Stimulated activated CD8-positive, alpha-beta memory T cell treated with anti-CD3 and anti-CD28 coated beads, Interleukin-4, amount 100 ng/mL, for 1 hour (primary cell): ENCODE measurements at places on chromosomes 16 and 17.

GRCh38 chr16:54199487-54200160 lies 87.0 kb downstream of the IRX3 start:
- no peak for DNase-seq

DNA sequence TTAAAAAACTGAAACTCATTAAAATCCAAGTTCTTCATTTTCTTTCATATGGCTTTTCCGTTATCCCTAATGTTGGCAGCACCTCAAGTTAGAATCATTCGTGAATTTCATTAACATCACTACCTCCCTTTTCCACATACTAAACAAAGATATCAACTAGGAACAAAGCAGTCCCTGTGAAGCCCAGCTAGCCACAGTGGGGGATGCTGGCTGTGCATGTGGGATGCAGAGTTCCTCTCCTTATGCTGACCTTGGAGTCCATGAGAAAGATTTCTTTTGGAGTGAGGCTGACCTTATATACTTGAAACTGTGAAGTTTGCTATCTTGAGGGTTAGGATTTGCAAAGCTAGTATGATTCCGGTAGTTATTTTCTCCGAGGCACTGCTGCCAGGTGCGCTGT lies 117.6 kb downstream of the TANGO6 start:
- no peak for DNase-seq

DNA sequence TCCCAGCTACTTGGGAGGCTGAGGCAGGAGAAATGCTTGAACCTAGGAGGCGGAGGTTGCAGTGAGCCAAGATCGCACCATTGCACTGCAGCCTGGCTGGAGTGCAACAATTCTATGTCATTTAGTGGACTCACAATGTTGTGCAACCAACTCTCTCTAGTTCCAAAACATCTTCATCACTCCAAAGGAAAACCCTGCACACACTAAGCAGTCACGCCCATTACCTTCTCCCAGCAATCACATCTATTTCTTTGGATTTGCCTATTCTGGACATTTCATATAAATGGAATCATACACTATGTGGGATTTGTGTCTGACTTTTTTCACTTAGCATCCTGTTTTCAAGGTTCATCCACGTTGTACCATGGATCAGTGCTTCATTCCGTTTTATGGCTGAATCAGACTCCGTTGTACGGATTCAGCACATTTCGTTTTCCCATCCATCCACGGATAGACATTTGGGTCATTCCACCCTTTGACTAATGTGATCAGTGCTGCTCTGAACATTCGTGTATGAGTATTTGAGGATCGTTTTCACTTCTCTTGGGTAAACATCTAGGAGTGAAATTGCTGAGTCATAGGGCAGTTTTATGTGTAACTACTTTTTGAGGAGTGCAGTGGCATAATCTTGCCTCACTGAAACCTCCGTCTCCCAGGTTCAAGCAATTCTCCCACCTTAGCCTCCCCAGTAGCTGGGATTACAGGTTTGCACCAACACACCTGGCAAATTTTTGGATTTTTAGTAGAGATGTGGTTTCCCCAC lies 45.4 kb upstream of the EMP2 start:
- DNase-seq = no peak

DNA sequence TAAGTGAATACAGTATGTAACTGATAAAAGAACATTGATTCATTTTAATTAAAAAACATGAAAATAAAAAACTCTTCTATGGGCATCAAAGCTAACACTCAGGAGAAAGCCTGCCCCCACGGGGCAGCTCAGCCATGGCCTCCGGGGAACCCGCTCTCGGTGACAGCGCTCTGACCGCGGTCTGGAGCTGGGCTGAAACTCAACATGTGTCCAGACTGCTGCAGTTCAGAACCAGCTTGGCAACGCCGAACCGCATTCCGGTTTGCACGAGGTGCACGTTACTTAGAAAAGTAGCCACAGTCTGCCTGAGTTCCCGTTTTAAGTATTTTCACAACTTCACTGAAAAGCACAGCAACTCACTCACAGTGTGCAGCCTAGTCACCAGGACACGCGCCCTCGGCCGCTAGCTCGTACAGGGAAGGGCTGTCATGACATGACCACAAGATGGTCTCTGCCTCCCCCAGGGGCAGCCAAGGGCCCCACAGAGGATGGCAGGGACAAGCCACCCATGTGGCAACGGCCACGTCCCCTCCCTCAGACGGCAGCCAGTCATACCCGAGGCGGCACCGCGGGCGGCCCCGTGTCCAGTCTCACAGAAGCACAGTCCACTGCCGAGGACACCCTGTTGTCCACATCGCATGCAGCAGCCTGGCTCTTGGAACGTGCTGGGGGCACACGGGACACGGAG lies 77.1 kb upstream of the METRNL start:
- no peak for DNase-seq

DNA sequence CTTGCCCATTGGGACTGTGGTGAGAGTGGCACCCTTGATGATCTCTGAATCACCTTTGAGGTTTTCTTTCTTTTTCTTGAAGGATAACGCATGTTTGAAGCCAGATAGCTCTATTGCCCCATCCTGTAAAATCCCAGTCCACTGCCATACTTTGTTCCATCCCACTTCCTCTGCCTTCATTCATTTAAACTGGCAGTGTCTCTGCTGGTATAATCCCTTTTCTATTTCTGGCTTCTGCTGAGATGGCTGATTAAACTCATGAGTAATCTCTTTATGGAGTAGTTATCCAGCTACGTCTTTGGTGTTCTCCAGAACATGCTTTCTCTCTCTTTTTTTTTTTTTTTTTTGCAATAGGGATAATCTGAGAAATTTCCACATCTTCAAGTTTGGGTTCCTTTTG lies 656.5 kb upstream of the SALL1 start:
- DNase-seq = no peak

GRCh38 chr17:47301831-47302230 lies 21.9 kb upstream of the EFCAB13 start:
- DNase-seq = no peak

DNA sequence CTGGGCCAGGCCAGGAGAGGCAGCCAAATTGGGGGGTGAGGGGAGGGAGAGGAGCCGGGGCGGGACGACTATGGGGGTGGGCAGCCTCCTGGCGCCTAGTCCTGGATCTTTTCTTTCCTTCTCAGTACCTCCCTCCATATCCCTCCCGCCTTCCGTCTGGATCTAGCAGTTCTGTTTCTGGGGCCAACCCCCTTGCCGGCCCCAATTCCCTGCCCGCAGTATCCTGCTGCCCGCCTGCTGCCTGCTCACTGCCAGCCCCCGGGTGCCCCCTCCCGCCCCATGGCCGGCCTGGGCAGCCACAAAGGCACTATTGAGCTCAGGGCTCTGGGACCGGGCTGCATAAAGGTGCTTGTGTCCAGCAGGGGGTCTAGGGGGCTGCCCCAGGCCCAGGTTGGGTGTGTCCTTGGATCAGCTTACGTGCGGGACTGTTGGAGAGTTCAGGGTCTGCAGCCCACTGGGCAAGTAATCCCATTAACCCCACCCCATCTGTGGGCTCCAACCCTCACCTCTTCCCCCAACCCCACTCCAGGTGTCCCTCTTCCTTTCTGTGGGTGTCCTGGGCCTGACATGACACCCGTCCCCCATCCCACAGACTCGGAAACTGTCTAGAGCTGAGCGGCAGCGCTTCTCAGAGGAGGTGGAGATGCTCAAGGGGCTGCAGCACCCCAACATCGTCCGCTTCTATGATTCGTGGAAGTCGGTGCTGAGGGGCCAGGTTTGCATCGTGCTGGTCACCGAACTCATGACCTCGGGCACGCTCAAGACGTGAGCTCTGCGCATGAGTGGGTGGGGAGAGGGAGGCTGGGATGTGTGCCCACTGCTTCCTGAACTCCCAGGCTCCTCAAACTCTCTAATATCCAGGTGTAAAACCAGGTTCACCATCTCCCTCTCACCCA lies 2.0 kb downstream of the WNK4 start:
- no peak for DNase-seq

DNA sequence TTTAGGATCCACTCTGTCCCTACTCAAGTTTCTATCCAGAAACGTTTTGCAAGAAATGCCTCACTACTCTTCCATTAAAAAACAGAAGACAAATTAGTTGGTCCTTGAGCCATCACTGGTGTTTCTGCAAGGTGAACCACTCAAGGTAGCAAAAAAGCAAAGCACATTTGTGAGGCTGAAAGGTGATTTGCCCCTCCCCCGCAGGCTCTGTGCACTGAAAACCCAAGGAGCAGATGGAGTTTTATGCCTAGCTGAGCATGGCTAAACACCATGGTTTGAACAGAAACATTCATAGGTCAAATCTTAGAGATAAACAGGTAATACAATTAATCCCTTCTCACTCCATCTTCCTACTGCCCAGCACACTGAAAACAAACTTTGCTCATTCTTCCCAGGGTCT lies 538.2 kb upstream of the CDH5 start:
- no peak for DNase-seq

- DNase-seq = no peak
Measured at GRCh38 chr17:21036361-21036881, 6.4 kb downstream of the USP22 start.
